ENCODE measurements at places on chromosomes 12 and 14.
A peak's percentile ranks its signal among the peaks of the same experiment; 100 is the strongest.

- no peak for DNase-seq
These were observed 10.4 kb downstream of the SERPINA1 start for GRCh38 chr14:94377866-94378470.

DNA sequence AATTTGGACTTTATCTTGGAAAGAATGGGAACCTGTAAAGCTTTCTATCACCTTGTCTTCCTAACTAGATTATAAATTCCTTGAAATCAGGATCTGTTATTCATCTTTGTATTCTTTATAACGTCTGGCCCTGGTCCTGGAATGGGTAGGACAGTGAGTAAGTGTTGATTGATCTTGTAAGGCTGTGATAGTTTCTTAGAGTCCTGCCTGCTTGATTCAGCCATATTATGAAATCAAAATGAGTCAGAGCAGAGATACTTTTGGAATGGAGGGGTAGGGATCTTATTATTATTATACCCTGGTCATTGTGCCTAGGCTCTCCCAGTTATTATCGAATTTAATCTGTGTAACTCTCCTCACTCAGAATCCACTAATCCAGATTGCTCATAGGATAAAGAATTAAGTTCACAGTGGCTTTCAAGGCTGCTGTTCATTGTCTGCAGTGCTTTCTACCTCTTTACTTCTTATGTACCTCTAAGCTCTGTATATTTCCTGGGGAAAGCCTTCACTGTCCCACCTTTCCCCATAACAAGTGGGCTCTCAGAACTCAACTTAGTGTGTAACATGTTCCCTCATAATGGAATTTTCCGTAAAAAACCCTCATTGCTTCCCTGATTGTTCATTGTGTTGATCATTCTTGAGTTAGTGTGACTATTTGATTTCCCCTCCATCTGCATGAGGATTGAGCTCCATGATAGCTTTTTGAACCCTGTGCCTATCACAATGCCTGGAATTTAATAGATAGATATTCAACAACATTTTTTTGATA, 93.3 kb downstream of the DAAM1 start:
- DNase-seq: peak; percentile 29

- peak; percentile 33 for DNase-seq
These were observed 1005.5 kb downstream of the VRK1 start for GRCh38 chr14:97802430-97803373.

GRCh38 chr14:56895154-56895553, 84.9 kb upstream of the OTX2 start:
- no peak for DNase-seq

- DNase-seq: peak; percentile 60
These were observed 341.0 kb upstream of the TMEM132C start for GRCh38 chr12:127925971-127926370.

- DNase-seq: peak; percentile 69
These were observed 11.8 kb downstream of the COPS7A start for GRCh38 chr12:6735448-6736191.

DNA sequence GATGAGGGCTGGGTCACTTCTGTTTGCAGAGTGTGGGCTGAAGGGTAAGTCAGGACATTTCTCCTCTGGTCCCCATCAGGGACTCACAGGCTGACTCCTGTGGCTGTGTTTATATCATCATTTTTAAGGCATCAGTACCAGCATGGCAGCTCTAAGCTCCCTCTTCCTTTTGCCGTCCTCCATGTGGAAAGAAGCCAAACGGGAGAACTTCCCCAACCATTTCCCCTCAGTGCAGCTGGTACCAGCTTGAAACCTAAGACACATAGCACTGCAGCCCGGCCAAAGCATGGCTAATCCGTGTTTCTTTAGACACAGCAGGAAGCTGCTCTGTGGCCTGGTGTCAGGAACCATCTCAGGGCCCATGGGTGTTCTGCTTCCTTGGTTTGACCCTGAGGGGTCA, 31.9 kb upstream of the ATP2A2 start:
- peak; percentile 20 for DNase-seq

GRCh38 chr14:54857830-54858269, 44.8 kb downstream of the GCH1 start:
- no peak for DNase-seq

DNA sequence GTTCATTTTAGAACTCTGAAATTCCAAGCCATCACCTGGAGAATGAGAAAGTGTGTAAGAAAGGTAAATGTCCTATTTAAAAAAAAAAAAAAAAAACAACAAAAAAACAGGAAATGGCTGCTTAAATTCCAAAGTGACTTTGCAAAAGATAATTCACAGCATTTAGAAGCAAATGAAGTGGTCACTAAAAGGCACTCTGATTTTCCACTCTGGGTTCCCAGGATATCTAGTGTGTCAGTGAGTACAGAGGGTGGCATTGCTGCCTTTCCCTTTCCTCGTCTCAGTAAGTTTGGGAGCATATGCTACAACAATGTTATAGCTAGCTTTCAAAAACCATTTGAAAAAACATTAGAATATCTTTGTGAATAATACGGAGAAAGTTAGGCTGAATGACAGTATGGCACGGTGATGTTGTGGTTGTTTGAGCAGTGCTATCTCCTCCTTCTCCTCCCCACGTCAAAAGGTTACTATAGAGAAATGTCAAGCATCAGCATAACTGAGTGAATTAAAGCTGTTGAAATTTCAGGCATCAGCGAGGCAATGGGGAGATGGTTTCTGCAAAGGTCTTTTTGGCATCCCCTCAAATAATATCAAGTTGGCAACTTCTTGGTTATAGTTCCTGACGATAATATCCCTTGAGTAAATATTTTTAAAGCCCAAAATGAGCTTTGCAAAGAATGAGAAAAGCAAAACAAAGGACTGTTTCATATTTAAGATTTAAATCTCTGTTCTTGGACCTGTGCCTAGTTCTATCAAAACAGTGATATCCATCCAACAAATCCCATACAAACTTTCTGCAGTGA, 164.5 kb upstream of the E2F7 start:
- DNase-seq: peak; percentile 27

DNA sequence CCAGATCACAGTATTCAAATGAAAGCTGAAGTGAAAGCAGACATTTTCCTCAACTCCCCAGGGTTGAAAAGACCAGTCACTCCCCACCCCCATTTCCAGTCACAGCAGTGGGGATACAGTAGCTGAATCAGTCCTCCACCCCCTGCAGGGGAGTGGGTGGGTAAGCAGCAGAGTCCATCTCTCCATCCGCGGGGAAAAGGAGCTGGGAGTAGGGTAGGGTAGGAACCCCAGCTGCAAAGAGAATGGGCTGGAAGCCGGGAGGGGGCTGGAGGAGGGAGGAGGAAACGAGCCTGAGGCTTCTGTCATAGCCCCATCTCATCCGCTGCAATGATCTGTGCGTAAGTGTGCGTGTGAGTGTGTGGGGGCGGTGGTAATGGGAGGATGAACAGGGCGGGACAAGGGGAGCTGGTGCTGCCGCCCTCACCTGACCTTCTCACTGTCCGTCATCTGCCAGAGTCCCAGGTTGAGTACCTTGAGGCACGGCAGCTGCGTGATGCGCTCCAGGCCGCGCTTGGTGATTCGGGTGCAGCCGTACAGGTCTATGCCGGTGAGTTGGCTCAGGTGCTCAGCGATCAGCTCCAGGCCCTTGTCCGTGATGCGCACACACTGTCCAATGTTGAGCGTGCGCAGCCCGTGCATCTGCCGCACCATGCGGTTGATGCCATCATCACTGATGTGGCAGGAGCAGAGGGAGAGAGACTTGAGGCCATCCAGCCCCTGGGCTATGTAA, 1.8 kb downstream of the FBXL14 start:
- peak; percentile 61 for DNase-seq

GRCh38 chr14:82720431-82720830, 1186.8 kb upstream of the SEL1L start:
- DNase-seq: no peak

- DNase-seq: no peak
These were observed 177.9 kb upstream of the KITLG start for GRCh38 chr12:88758176-88758575.

GRCh38 chr12:119211884-119212283, 33.2 kb downstream of the HSPB8 start:
- DNase-seq: no peak

Data from astrocyte of the spinal cord (primary cell).